ENCODE measurements at places on chromosomes 13 and 19.

GRCh38 chr19:15372891-15373301 is 6.7 kb downstream of the AKAP8 start:
- DNase-seq = no peak

- no peak for DNase-seq
Measured at GRCh38 chr19:45078390-45079062, 534 bp upstream of the GEMIN7 start.

- DNase-seq = no peak
Measured at GRCh38 chr19:10256551-10256950, 4.5 kb downstream of the MRPL4 start.

GRCh38 chr19:12766051-12766521 is 9.3 kb downstream of the HOOK2 start:
- DNase-seq = peak; percentile 57

- peak; percentile 53 for DNase-seq
Measured at GRCh38 chr19:40907968-40908735, 26.1 kb upstream of the CYP2A7 start.

- no peak for DNase-seq
Measured at GRCh38 chr13:78603240-78603957, at the start of gene POU4F1. Gene POU4F1 (minus strand): TSS chr13:78603552. CDS start chr13:78603326, 226 bp downstream.

DNA sequence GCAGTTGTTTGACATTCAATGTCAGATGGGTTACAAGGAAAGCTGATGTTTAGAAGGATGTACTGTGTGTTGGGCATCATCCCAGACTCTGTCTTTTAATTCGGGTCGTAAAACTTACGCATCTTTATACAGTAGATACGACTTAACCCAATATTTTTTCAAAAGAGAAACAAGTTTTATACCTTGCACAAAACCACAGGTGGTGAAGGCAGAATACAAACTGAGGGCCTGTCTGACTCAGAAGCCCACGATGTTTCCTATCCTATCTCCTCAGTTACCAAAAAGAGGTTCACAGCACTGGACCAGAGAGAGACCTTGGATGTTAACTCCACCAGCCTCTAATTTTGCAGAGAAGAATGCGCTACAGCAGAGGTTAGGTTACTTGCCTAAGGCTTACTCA is 477.0 kb downstream of the FOXO1 start:
- no peak for DNase-seq

GRCh38 chr13:73697166-73697565 is 437.0 kb downstream of the KLF12 start:
- no peak for DNase-seq

DNA sequence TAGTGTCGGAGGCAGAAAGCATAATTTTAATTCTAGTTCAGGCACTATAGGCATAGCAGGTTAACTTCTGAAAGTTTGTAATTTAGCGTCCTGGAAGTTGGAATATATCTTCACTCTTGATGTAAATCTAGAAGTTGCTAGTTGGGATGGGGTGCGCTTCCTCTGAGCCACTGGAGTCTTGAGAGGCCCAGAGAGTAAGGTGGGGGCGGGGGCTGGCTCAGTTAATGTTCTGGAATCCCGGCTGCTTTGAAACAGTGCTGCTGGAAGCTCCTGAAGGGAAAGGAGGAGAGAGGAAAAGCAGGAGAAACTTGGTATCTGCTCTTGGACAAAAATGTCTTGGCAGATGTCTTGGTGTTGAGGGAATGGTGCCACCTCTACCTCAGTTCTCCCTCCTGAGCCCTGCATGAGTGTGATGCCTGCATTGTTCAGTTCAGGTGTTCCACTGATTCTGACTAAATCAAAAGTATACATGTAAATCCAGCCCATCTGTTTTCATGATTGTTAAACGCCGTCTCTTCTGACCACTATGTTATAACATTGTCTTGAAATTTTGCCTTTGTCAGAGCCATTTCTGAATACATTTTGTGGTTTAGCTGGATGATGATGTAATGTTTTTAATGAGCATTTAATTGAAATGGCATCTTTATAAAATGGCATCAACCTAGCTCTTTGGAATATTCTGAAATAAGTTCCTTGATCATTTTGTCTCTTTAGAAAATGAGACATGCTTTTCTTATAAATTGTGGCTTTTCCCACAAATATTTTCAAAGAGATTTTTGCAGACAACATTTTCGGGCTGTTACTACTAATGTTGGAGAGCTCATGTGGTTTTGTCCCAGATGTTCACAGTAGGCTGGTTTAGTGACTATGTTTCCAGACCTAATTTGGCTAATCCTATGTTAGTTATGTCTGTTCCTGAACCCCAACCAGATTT is 202.7 kb downstream of the SHISA2 start:
- DNase-seq = no peak

GRCh38 chr13:27076421-27076820 is 95.2 kb downstream of the USP12 start:
- DNase-seq = no peak

DNA sequence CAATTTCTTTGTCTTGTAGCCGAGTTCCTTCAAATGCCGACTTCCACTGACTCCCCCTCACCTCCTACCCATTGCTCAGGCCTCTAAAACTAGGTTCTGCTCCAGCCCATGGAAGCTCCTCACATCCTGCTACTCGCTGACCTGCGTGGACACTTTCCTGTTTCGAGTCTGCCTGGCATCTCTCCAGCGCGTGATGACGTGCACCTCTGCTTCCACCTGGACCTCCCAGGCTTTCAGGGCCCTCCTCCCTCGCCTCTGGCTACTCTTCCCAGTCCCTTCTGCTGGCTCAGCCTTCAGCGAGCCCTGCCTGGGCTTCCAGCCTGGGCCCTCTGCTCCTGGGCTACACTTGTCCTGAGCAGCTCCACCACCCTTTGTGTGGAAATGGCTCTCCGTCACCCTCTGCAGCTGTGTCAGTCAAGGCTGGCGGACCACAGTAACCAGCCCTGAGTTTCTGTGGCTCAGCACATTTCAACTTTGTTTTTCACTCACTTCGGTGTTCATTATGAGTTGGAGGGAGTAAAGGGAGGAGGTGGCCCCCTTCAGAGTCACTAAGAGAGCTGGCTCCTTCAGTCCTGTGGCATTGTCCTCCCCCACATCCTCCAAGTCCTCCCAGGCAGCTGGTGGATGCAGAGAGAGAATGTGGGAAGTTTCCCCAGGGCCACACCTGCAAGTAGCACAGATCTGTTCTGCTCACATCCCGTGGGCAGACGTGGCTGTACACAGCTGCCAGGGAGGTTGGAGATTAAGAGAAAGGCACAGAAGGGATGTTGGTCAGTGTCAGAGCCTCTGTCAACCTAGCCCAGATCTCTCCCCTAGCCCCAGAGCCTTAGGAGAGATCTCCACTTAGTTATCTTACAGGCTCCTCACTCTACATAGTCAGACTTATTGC is 49.4 kb downstream of the SERP2 start:
- DNase-seq = no peak

- peak; percentile 77 for DNase-seq
Measured at GRCh38 chr19:10505583-10506229, 2.5 kb upstream of the KEAP1 start.

GRCh38 chr13:26623125-26623524 is 65.6 kb downstream of the WASF3 start:
- no peak for DNase-seq

All from stimulated activated CD4-positive, alpha-beta T cell treated with anti-CD3 and anti-CD28 coated beads, Interleukin-1b, Interleukin-23, amount 100 ng/mL, for 1 hour (primary cell).